IMR-90 (cell line): ENCODE measurements at places on chromosomes 6 and 20. TPM values are rescaled to one million over a fixed set of nuclear protein-coding genes. Genes with fewer than 3 reads are reported as not detected.

DNA sequence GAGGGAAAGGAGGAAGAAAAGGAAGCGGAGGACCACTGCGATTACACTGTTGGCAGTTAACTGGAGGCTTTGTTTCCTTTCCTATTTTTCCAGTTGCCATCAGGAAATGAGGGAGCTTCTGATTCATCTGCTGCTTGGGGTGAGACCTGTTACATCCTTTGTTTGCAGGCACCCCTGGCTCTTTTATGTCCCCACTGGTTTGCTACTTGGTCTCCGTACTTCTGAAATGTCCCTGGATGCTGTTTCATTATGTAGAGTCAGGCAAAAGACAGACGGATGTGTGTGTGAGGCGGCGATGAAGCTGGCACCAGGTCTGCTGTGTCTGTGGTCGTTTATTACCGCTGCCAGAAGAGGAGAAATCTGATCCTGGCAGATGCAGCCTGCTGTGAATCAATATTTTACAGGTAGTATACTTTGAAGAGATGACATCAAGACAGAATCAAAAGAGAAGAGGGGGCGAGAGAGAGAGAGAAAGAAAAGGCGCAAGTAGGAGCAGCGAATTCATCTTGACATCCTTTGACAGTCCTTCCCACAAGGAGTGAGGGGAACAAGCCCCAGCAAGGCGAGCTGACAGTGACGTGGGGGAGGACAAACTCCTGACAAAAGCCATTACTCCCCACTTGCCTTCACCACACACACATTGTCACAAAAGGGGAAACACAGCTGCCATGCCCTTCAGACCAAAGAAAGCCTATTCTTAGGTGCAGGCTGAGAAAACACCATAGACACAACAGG is 145.9 kb upstream of the FBXL4 start:
- no peak for DNase-seq

DNA sequence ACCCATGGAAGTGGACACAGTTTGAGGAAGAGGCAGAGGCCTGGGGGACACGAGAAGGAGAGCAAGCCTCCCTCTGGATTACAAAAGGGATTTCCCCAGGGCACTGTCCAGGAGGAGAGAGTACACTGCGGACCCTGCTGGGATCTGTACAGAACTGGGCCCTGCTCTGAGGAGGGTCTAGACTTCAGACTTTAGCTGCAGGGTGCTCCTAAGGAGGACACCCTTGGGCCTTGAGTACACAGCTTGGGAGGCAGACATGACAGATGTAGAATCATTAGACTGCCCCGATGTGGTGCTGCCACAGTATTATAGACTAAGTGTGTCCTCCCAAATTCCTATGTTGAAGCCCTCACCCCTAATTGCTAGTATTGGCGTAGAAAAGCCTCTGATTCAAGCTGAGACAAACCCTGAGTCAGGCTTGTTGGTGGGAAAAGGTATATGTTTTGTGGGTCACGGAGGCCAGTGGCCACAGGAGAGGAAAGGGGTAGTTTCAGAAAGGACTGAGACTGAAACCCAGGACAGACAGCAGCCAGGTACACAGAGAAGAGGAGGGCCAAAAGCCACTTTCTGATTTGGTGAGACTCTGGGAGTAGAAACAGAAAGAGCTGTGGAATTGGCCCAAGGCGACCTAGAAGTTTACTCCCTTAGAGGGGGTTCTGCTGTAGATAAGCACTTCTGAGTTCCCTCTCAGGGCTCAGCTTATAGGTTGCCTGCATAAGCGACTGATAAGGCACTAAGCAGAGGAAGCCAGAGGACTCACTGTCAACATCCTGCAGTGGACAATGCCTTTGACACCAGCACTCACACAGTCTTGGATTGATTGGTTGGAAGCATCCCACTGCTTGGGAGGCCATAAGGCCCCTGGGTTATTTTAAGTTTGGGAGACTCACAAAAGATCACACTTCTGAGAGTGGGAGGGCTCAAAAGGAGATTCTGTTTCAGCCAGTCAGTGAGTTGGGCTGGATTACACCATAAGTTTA is 16.5 kb upstream of the SH3BGRL2 start:
- no peak for DNase-seq

DNA sequence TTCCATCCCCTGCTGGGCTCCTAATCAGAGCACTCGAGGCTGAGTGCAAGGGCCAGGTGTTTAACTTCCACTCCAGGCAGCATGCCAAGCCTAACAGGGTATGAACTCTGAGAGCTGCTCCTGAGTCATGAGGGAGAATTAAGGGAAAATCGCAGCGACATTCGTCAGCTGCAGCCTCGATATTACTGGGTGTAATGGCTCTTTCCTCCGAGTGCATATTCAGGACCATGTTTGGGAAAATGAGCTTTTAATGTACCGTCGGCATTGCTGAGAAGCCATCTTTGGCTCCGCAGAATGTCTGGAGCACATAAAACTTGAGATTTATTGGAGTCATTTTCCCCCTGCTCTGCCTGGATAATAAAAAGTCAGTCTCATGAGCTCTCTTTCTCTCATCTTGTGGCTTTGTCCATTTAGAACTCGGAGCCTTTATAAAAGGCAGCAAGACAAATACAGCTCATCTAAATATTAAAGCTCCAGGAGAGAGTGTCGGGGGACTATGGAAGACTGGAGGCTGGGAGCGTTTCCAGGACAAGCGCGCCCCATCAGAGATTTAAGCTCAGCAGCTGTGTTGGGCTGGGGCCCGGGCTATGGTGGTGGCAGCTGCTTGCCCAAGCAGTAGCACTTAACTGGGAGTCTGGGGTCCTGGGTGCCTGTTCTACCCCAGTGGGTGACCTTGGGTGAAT is 103.7 kb downstream of the TOX2 start:
- peak; percentile 93 for DNase-seq

GRCh38 chr6:141513830-141514229 is 618.9 kb upstream of the GJE1 start:
- no peak for DNase-seq

GRCh38 chr6:9977411-9977810 is 437.5 kb downstream of the TFAP2A start:
- DNase-seq = no peak

DNA sequence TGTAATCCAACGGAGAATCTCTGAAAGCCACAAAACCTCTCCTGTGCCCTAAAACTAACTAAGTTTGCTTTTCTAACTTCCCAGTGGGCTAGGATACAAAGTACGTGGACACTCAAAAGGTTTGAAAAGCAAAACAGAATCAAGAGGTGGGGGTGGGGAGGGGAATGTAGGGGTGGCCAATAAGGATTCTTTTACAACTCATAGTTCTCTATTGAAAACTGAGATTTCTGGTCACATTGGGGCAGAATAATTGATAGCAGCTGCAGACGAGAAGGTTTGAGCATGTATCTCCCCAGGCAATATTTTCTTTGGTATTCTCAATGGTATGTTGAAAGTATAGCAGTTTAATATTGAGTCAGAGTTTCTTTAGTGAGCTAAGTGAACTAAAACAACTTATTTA is 376.7 kb upstream of the CITED2 start:
- DNase-seq = peak; percentile 41

DNA sequence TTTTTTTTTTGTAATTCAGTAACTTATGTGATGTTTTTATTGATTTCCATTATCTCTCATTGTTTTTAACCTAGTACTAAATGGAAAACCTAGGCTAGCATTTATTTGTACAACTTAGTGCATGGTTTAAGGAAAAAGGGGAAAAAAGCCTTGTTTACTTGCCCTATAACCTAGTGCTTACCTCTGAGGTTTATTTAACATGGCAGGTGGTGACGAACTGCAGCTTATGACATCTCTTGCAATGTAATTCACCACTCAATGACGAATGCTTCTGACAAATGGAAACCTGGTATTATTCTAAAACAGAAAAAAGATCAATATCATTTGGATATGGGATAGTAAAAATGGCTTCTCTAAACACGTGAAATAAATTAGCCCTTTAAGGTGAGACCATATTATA is 618.6 kb upstream of the FLRT3 start:
- no peak for DNase-seq

DNA sequence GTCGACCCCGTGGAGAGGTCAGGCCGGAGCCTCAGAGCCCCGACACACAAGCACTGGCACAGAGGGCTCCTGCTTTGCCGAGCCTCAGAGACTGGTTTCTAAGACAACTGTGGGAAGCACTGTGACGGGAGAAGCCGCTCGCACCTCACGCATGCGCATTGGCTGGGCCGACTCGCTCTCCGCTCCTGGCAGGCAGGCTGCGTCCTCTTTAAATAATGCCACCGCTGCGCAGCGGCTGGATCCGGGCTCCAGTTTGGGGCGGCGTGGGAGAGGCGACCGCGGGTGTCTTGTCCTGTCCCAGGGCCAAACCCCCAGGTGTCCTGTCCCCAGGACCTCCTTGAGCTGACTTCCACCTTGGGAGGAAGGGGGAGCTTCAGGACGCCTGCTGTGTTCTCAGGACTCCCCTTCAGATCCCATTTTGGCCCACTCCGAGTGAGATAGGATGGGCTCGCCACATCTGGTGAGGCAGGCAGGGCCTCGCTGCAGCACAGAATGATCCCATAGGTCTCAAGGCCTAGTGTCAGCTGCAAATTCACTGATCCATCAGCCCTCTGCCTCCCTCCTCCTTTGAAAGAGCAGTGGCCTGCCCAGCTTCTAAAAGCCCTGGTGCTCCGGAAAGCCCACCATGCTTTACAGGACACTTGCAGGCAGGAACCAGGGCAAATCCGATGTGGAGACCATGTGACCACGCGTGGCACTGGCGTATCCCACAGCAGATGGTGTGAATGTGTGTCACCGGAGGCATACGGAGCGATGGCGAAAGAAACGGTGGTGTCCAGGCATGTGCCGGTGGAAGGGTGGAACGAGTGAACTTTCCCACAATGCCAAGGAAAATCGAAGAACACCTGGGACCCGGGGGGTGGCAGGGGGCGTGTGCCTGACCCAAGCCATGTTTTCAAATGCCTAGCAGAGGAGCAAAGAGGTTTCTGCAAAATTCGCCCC is 169.3 kb upstream of the ZNF337 start:
- peak; percentile 41 for DNase-seq

- DNase-seq = no peak
Measured at GRCh38 chr6:99789767-99790166, 183.1 kb downstream of the PRDM13 start.

- DNase-seq = peak; percentile 86
Measured at GRCh38 chr6:139708337-139709199, 334.1 kb upstream of the CITED2 start.

DNA sequence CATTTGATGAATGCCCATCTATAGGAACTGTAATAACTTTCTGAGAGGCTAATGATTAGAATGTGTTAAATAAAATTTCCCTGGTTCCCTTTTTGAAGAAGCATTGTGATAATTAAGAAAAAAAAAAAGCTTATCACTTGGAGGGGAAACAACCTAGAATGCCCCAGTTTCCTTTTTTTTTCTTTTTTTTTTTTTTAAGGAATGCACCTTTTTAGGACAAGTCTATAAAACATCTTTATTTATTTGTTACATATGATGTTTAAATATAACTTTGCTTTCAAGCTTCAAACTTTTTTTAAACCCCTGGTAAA is 7.3 kb upstream of the MRPS10 start:
- no peak for DNase-seq

DNA sequence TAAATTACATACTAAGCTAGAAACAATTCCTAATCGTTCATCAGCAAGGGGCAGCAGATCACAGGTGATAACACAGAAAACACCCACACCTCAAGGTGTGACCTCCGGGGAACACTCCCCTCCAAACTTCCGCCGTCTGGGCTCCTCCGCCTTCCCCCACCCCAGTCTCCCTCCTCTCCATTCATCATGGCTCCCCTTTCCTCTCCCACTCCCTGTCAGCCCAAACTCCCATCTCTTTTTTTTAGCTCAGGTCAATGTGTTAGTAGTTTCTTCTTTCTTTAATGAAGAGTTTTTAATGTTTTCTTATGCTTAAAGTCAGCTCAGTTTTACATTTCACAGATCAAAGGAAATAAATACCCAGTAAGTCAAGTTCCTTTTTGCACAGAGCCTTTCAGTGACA is 20.7 kb downstream of the CNKSR3 start:
- DNase-seq = no peak

GRCh38 chr20:2800521-2801285 is at the start of gene CPXM1:
Gene CPXM1 (minus strand): TSS chr20:2800627. CDS start chr20:2800572, 55 bp downstream.
- no peak for DNase-seq

DNA sequence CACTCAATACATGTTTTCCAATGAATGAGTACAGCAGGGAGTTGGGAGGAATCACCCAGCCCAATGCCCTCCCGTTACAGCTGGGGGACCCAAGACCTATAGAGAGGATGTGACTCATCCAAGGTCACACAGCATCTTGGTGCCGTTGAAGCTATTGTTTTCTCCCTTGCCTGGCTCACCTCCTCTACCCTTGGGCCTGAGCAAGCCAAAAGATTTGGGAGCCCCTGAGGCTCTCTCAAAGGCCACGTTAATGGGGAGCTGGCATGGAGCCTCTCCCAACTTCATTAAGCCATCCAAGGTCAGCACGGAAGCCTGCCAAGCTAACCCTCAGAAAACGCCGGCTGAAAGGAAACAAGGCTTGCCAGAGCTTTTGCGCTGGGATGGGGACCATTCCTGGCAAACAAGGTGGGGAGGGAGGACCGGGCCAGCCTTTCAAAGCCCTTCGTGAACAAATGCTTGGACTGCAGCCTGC is 30.4 kb downstream of the KCNB1 start:
- no peak for DNase-seq

DNA sequence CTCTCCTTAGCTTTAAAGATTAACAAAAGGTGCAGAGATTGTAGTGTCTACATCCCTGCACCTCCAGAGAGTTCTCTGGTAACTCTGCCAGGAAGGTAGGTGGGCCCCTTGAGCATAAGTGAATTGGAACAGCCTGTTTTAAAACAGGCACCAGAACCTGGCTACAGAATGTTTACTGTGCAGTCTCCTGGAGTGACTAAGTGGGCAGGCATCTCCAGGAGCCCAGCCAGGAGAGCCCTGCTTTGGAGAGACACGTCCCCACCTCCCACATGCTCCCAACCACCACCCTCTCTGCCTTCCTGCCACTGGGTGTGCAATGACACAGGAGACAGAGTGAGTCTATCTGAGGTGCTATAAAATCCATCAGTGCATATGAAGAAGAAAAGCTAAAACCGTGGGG is 110.3 kb upstream of the EYA4 start:
- peak; percentile 66 for DNase-seq

GRCh38 chr20:24727795-24728194 is 221.3 kb upstream of the CST7 start:
- no peak for DNase-seq

DNA sequence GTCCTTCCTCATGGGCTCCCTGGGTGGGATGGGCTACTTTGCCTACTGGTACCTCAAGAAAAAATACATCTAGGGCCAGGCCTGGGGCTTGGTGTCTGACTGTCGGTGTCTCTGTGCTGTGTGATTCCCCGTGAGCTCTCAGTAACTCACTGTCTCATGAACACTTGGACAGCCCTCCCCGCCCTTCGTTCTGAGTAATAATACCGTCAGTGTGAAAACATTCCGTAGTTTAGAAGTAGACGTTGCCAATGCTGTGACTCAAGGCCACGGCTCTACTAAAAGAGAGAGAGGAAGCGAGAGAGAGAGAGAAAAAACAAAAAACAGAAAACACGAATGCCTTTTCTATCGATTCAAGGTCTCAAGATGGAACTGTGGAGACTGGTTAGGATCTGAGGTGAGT is 31.8 kb downstream of the FITM2 start:
- peak; percentile 79 for DNase-seq

GRCh38 chr6:168884646-168885086 is 369.0 kb downstream of the THBS2 start:
- DNase-seq = peak; percentile 5

Gene STMND1
- not detected in 2 replicates for total RNA-seq

Gene SCGN
- not detected in 2 replicates for total RNA-seq

Gene LST1
- total RNA-seq = not detected in 2 replicates

Gene BPIFB4
- not detected in 2 replicates for total RNA-seq
